ENCODE measurements at places on chromosomes 3 and 15.

GRCh38 chr3:195999896-196000295 lies 82.0 kb downstream of the TFRC start:
- DNase-seq: no peak

- no peak for DNase-seq
Measured at GRCh38 chr3:32956750-32957570, 5.5 kb downstream of the CCR4 start.

DNA sequence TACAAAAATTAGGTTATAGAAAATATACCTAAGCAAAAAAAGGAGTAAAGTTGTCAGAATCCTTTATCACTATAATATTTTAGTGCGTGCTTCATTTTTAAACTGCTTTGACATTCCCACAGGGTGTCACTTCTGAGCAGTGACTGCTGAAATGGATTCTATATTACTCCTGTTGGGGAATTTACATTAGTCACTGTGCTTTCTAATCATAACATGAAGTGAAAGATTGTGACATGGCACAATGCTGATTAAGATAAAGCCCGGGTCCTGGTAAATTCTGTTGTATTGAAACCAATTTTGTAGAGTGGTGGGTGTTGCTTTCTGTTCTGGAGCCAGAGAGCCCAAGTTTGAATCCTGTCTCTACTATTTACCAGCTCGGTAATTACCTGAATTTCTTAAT lies 36.4 kb upstream of the EHHADH start:
- DNase-seq: no peak

DNA sequence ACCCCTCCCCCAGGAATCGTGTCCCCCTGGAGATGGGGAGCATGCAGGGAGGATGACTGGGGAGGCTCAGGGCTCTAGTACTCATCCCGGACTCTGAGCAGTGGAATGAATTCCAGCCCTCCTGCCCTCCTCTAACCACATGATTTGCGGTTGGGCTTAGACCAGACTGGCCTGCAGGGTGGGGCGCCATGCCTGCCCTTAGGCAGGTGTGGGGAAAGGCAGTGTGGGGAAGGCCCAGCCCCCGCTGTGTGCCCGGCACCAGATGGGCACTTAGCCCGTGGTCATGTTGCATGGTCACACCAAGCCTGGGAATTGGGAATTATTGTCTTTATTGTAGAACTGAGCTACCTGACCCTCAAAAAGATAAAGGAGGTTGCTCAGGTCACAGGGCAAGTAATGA lies 283.8 kb downstream of the TLE3 start:
- no peak for DNase-seq

DNA sequence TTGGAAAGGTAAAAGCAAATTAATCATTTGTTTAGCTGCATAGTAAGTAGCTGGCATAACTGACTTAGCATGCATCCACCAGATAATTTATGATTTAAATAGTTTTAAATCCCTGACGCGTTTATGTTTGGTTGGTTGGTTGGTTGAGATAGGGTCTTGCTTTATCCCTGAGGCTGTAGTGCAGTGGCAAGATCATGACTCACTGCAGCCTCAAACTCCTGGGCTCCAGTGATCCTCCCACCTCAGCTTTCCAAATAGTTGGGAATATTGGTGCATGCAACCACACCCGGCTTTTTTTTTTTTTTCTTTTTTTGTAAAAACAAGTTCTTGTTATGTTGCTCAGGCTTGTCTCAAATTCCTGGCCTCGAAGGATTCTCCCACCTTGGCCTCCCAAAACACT lies 263.4 kb downstream of the MCTP2 start:
- no peak for DNase-seq

DNA sequence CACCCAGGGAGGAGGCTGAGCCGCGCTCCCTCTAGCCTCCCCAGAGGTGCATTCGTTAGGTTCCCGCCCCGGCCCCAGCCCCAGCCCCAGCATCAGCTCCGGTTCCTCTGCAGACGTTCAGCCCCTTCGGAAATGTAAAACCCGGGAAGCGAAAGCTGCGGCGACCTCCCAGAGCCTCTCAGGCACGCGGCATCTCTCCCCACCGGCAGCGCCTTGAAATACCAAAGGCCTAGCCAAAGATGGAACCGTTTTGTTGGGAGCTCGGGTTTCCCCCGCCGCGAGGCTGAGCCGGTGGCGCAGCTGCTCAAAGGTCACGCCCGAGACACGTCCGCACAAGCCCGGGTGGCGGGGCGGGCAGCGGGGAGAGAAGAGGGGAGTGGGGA lies 77.8 kb upstream of the HES1 start:
- peak; percentile 12 for DNase-seq

DNA sequence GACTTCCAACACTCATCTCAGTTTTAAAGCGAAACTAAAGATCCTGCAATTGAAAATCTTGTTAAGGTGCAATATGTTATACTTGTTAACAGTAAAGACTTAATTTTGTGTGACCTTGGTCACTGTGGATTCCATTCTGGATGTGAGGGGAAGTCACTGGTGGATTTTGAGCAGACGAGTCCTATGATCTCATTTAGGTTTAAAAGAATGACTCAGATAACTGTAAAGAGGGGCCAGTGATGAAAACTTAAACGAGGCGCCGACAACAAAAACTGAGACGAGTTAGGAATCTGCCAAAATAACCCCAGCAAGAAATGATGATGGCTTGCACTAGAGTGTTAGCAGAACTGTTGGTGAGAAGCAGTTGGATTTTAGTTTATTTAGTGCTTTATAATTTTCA lies 56.5 kb downstream of the LRRC28 start:
- DNase-seq: no peak

GRCh38 chr3:33050071-33050653 lies 46.8 kb downstream of the GLB1 start:
- no peak for DNase-seq

DNA sequence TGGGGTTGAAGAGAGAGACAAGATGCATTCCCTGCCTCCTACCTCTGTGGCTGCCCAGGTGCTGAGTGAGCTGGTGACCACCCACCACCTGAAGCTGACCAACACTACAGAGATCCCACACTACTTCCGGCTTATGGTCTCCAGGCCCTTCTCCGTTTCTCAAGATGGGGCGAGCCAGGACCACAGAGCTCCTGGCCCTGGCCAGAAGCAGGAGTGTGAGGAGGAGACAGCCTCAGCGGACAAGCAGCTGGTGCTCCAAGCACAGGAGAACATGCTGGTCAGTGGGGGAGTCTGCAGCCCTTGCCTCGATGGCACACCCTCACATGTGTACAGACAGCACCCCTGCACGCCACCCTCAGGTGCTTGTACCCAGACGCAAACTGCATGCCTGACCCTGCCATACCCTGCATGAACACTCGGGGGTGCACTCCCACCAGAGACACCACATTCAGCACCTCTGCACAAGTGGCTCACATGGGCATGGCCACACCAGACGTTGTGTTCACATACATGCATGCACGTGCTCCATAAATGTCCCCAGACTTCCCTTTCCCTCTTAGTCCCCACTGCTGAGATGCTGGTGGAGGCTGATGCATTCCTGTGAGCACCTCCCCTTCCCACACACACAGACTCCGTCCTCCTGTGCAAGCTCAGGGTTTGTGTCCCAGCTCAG lies 19.0 kb downstream of the ACAA1 start:
- DNase-seq: peak; percentile 69

GRCh38 chr3:100335434-100335833 lies 877 bp downstream of the NIT2 start:
- peak; percentile 8 for DNase-seq

- DNase-seq: no peak
Measured at GRCh38 chr3:72458375-72458774, 389.9 kb downstream of the SHQ1 start.

DNA sequence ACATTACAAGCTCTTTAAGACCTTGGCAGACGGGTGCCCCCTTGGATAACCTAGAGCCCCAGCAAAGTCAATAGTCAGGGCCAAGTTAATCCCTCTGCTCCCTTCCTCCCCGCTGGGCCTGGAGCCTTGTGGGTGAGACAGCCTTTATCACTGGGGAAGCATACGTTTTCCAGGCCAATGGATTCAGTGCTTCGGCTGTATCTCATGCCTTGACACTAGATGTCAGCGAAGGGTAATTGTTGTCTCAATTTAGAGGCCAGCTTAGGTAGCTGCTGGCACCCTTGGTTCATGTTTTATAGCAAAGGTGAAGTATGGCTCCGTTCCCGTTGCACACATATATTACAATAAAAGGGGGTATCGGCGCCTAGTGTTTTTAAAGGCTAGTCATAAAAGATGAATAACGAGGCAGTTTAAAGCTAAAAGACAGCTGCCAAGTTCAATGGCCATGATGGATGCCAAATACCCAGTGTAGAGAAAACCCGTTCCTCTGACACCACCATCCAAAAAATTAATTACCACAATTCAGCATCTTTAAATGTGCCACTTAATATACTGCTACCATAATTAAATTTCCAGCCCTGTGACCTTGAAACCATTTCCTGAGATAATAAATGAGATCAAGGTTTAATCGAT lies 52.3 kb upstream of the BNIP2 start:
- DNase-seq: no peak

- DNase-seq: no peak
Measured at GRCh38 chr3:87370007-87370406, 93.6 kb upstream of the POU1F1 start.

All from stimulated activated CD4-positive, alpha-beta T cell treated with anti-CD3 and anti-CD28 coated beads, Interleukin-12 subunit alpha, Interleukin-12 subunit beta, amount 100 ng/mL, for 4 hours (primary cell).